Cerebellar cortex (tissue), 1 donor: ENCODE measurements at places on chromosomes 3 and 15.

- DNase-seq = no peak
These were observed 132.6 kb downstream of the NR2F2 start for GRCh38 chr15:96462768-96463750.

- DNase-seq = no peak
These were observed 9.5 kb downstream of the ZWILCH start for GRCh38 chr15:66514586-66514985.

DNA sequence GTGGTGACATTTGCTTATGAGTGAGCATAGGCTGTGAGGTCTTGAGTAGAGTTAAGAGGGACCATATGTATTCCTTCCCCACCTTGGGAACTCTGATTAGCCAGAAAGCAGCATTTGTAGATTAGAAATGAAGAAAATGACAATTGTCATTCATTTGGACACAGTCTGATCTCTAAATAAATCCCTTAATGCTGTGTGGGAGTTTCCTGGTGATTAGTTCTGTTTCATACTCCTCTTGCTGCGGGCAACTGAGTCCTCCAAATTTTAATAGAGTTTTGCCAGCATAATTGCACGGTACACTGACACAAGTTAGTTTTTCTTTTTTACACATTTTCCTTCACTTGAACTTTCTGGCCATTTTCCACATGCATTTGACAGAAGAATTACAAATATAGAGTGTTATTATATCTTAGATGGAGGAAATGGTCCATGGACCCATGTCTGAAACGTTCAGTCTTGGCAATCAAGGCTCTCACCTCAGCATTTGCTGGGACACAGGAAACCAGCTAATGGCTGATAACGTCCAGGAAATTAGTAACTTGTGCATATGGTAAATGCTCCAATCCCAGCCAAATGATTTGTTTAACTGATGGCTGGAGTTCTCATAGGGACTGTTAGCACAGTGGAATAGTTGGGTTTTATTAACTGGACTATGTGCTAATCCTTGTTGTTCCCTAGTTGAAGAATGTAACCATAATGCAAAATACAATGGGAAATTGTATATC is 321.2 kb downstream of the RBMS3 start:
- no peak for DNase-seq

GRCh38 chr3:161557445-161558150 is 61.0 kb downstream of the OTOL1 start:
- peak; percentile 15 for DNase-seq

DNA sequence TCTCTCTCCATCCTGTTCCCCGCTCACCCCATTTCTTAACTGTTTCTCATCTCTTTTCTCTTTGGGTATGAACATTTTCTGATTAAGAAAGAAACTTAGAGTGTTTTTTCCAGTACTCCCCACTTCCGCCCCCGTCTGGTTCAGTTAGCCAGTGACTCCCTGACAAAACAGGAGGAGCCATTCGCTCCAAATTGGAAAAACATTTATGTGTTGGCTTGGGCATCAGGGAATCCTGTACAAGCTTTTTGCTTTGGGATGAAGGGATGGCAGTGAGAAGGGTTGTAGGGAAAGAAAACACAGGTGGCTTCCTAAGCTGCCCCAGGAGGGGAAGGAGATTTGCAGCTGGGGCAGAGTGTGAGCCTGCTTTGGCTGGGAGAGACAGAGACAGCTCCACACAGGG is 47.0 kb downstream of the BOC start:
- DNase-seq = no peak

DNA sequence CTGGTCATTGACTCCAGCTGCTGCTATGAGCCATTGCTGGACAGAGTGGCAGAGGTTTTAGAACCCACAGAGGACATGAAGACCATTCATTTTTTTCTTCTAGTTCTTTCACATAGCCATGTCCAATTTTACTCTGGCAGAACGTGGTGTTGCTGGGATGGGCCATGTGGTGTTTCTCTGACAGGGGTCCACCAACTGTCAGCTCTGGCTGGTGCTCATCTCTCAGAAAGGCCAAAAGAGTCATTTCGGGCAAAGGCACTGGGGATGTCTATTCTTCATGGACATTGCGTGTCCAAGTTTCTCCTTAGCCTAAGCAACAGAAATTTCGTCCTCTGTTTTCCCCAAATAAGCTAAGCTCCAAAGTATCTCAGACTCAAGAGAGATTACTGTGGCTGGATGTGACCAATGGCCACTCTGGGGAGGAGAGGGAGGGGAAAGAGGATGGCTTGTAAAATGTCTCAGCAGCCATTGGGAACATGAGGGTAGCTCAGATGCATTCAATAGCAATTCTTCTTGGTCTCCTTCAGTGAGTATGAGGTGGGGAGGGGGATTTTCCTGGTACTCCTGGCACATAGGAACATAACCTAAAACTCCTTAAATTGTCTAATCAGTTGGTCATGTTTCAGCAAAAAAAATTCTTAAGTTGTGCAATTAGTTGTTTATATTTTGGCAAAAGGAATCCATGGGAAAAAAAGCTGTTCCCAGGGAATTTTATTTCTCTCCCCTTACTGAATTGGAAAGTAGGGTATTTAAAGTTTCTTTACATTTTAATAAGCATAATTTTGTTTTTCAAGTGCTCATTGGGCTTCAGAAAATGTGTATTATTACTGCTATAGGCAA is 131.6 kb upstream of the MITF start:
- no peak for DNase-seq

GRCh38 chr3:165339753-165340152 is 143.6 kb upstream of the SLITRK3 start:
- DNase-seq = peak; percentile 3

DNA sequence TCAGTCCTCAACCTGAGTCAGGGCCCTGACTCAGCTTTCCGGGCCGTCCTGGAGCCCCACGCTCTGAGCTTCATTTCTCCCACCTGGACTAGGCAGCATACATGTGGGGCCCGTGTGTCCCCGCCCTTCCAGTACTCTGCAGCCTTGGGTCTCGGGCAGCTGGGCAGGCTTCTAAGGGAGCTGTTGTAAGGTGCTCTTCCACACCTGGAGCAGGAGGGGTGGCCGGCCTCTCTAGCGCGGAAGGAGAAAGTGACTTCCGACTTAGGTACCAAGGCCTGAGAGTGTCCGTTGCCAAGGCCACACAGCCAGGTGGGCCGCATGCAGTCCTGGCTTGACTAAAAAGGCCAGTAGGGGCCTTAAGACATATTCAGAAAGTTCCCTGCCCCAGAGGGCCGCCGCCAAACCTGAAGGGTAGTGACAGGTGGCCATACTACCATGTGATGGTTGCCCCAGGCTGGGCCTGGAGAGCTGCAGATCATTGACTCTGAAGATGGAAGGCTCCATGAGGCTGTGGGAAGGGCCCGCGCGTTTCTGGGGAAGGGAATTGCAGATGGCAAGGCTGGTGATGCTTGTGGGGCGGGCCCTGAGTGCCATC is 9.4 kb upstream of the SEMA3B start:
- DNase-seq = no peak

DNA sequence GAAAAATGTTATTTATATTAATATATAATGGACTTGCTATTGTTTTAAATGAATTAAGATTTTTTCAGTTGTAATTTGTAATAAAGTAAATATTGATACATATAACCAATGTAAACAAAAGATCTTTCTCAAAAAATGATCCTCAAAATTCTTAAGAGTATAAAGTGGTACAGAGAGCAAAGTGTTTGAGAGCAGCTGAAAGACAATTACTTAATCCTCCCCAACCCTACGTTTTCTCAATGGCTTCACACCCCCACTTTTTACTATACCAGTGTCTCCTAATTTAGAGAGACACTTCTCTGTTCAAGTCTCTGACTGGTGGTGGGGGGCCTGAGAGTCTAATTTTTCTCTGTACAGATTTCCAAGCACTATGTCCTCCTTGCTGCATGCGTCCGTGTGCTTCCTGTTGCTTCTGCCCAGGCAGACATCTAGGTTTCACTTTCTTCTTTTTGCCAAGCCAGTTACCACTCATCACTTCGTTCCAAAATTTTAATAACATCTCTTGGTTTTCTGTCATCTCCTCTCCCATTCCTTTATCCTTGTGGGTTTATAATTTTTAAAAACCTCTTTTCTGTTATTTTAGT is 276.3 kb upstream of the DNAJC19 start:
- no peak for DNase-seq

DNA sequence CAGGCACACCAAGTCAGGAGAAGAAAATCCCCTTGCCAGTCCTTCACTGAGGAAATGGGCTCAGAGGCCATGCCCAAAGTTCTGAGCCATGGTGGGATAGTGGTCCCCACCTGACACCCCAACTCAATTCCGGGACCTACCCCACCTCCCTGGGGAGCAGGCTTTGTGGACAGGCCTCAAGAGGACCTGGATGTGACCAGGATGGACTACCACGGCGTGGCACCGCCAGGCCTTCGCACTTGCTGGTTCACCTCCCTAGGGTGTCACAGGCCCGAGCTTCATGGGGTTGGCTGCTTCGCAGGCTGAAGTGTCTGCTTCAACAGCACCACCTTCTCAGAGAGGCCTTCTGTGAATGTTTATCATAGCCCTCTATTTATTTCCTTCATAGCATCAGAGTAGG is 31.7 kb downstream of the POC1A start:
- DNase-seq = no peak
